Cortex of kidney (tissue), 1 donor: ENCODE measurements at places on chromosomes 2 and 18.

DNA sequence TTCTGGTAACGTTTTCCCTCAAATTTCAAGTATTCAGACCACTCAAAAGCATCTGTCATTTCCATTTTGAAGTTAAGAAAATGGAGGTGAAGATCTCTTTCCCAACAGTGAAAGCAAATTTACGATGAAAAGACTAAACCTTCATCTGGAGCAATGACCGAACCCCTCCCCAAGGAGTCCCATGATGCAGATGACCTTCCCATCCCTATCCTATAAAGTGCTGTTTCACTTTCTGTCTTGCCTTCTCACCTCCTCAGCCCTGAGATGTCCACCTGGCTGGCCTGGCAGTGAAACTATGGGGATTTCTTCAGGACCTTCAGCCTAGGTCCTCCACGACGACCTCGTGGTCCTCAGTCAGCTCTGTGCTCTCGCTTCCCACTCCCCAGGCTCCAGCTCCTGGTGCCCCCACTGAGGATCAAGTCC lies 925 bp upstream of the NPC1 start:
- no peak for DNase-seq

GRCh38 chr2:123040506-123040905 lies 984.6 kb upstream of the CNTNAP5 start:
- DNase-seq: no peak

GRCh38 chr2:180240774-180241173 lies 233.7 kb upstream of the CWC22 start:
- DNase-seq: no peak

DNA sequence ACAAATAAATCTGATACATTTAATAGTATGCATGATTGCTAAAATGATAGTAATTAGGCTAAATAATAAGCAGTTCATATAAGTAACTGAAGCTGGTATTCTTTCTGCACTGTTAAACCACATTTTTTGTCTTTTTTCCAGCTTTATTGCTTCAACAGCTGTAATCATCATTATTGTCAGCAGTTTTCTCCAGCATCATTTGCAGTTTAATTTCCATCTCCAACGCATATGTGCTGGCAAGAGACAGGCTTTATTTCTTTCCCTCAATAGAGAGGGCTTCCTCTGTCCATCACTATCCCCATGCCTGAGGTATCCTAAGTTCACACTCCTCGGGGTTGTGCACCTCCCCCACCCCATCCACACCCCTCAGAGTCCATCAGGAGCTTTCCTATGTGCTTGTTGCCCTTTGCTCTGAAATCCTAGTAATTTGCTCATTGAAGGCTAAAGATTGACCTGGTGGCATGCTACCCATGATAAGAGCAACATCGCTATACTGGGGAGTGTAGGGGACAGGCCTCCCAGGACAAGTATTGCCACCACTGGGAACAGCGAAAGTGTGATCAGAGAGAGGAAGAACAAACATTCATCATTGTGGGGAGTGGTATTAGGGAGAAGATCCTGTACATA lies 37.1 kb downstream of the B4GALT6 start:
- DNase-seq: no peak

- DNase-seq: no peak
These were observed 68.0 kb upstream of the ZNF236 start for GRCh38 chr18:76754351-76754750.

- no peak for DNase-seq
These were observed 469.0 kb downstream of the SLC4A3 start for GRCh38 chr2:220096406-220096805.

DNA sequence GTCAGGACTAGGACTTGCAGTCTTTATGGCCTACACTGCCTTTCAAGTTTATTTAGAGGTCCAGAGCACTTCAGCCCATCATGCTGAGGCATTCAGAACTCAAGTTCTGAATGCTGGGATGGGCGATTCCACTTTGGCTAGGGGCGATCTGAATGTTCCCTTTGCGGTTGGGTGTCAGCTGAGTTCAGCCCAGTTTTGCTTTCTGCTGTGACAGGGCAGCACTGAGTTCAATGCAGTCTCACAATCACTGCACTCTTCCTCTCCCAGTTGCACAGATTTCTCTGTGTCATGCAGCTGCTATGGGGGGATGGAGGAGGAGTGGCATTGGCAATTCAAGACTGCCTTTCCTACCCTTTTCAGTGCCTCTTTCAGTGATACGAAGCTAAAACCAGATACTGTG lies 1232.0 kb upstream of the FAM98A start:
- no peak for DNase-seq

DNA sequence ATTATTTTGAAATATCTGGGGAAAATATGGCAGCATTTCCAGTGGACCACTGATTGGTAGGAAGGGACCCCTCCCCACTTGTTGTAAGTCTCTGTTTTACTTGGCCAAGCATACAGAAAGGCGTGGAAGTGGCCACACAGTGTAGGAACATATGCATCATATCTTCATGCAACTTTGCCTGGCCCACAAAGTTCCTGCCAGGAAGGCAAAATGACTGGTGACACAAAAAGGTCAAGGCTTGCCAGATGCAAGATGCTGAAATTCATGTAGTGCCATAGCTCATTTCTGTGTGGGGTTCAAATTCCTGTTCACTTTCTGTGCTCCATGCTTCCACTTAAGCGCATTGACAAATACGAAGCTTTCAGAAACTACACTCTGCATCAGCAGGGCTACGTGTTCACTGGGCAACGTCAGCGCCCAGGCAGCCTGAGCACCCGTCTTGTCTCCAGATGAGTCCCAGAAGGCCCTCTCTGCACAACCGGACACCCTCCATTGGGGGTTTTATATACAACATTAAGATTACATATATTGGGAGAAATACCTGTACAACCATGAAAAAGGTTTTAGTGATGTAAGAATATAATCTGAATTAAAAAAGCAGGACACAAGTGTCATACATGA lies 3.6 kb downstream of the DYNC2LI1 start:
- no peak for DNase-seq

DNA sequence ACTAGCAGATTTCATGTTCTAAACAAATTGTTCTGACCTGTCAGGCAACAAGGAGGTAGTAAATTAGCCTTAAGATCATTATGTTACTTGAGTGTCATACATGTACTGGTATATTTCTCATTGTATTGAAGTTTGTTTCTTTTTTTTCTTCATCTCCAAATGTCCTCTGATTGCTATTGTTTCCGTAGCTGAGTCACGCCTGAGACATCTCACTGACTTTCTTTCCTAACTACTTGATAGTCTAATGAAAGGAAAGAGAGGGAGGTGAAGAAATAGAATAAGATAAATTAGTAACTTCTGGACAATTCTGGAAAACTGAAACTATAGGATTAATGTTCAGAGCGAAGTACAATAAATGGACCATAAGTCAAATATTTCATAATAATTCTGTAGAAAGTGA lies 1049.9 kb downstream of the TSN start:
- DNase-seq: no peak

DNA sequence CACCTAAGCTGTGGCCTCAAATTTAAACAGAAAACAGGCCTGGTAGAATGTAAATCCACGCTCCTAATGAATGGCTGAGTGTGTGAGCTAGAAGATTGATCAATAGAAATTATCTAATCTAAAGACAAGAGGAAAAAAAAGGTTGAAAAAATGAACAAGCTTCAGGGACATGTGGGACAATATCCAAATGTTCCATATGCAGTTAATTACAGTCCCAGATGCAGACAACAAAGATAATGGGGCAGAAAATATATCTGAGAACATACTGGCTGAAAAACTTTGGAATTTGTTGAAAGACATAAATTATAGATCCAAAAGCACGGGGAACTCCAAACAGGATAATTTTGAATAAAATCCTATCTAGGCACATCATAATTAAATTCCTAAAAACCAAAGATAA lies 186.7 kb upstream of the SIX2 start:
- no peak for DNase-seq

DNA sequence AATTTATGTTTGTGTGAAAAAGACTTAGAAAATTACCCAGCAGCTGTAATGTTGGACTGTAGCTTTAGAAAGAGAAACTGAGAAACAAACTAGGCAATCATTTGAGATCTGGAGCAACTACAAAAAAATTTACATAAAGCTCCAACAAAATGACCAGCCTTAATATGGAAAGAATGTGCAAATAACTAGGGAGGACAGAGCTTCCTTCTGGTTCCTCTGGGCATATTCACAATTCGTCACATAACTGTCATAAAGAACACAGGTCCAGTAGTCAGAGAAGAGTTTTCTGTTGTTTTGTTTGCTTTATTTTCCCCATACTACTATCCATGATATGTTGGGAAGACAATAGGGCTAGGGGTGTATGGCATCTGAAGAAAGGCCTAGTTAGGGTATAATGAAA lies 416.8 kb upstream of the DSEL start:
- no peak for DNase-seq

DNA sequence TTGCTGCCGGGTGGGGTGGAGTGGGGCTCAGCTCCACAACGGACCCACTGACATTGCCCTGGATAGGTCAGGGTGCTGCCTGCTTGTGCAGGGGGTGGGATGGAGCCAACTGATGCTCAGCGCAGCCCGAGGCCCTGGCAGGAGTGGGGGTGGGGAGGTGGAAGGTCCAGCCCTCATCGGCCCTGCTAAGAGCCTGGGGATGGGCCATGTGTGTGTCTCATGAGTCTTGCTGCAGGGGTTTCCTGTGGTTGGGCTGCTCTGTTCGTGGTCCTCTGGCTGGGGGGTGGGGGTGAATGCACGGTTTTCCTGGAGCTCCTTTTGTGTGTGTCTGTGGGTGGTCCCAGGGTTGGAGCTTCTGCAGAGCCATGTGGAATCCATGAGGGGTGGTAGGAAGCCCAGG lies 39.4 kb upstream of the GALR1 start:
- DNase-seq: no peak

DNA sequence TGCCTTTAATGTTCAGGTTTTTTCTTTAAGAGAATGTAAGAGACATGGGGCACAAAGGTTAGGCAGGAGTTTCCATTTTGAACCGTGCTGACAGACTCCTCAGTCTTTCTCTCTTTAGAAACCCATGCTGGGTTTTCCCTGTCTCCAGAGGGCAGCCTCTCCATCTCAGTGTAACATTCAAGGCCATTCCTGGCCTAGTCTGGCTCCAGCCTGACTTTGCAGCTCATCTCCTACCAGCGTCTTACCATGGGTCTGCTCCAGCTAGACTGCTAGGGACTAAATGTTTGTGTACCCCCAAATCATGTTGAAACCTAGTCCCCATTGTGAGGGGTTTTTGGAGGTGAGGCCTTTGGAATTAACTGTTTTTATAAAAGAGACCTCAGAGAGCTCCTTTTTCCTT lies 9.8 kb upstream of the CLIP4 start:
- DNase-seq: no peak

- DNase-seq: no peak
These were observed 779.4 kb upstream of the FSHR start for GRCh38 chr2:49933711-49934110.

DNA sequence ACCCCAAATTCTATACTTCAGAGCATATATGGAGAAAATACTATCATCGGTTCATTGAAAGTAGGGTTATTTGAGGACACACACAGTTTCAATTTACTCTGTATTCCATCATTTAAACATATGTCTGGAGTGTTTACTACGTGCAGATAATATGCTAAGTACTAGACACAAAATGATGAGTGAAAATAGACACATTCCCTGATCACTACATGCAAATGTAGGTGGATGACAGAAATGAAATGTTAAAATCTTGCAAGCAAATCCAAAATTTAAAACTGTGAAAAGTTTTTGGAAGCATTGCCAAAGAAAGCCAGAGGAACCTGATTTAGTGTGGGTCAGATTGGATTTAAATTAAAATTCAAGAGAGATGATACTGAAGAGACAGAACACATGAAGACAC lies 1106.6 kb downstream of the CBLN2 start:
- DNase-seq: no peak

- no peak for DNase-seq
These were observed 38.4 kb upstream of the GMCL1 start for GRCh38 chr2:69791045-69791444.

- DNase-seq: no peak
These were observed 588.6 kb downstream of the NRXN1 start for GRCh38 chr2:50443288-50443687.

- DNase-seq: no peak
These were observed 19.0 kb downstream of the CLUL1 start for GRCh38 chr18:615773-616172.

DNA sequence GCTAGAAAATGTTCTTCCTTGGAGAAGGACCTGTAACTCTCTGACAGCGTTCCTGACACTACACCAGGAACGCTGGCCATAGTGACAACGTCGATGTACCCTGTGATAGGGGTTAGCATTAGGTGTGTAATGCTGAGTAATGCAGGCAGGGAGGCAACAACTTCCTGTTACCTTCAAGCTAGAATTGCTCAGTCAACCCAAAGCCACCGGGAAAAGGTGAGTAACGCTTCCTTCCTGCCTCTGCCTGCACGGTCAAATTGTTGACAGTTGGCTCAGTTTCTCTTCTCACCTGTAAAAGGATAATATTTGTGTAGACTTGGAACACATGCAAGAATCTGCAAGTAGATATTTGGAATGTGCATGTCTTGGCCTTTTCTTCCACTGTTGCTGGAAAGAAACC lies 12.7 kb downstream of the FAM110C start:
- no peak for DNase-seq

DNA sequence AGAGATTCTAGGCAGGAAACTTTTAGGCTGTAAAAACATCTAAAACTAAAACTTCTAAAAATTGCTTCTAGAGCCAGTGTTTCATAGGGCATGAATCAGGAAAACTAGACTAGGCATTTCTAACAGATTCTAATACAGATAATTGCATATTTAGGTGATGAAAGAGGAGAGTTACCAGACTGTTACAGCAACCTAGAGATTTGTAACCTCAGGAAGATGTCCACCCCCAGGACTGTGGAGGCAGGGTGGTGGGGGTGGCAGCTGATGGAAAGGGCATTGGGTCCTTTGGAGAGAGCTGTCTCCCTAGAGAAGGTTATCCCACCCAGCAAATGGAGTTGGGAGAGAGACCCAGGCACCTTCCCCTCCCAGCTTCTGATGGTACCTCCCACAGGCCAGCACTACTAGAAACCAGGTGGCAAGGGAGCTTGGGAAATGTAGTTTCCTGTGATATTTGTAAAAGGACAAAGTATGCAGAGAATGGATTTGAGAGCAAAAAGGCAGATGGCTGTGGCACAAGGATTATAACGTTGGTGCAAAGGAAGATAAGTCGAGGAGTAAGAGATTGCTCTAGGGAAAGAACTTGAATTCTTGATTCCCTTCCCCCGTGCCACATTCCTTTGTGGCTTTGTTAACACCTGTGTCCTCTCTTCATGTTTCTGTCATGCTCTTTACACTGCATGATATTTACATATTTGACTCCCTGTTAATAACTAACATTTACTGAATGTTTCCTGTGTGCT lies 75.6 kb upstream of the MGAT5 start:
- DNase-seq: no peak

- DNase-seq: no peak
These were observed 1681.7 kb upstream of the DDX18 start for GRCh38 chr2:116132833-116133232.

- no peak for DNase-seq
These were observed 53.7 kb downstream of the ZBTB7C start for GRCh38 chr18:48355276-48356115.

GRCh38 chr2:156009293-156009692 lies 323.2 kb downstream of the NR4A2 start:
- no peak for DNase-seq
